ENCODE measurements at places on chromosomes 4 and X.

- no peak for DNase-seq
Measured at GRCh38 chrX:3522101-3522650, 175.7 kb upstream of the MXRA5 start.

DNA sequence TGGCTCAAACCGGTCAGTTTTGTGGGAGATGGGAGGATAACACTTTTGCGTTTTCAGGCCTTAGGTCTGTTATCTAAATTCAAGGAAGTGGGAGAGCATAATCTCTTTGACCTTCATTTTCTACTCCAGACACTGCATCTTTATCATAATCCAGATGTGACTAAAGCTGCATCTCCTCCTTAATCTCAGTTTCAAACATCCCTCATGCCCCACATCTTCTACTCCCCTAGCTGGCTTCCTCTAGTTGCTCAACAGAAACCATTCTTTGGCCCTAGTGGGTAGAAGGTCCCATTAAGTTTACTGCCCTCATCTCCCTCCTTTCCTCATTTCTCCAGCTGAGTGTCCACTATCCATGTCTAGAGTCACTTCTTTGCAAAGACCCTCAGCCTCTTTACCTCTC is 18.8 kb upstream of the RASL11B start:
- no peak for DNase-seq

DNA sequence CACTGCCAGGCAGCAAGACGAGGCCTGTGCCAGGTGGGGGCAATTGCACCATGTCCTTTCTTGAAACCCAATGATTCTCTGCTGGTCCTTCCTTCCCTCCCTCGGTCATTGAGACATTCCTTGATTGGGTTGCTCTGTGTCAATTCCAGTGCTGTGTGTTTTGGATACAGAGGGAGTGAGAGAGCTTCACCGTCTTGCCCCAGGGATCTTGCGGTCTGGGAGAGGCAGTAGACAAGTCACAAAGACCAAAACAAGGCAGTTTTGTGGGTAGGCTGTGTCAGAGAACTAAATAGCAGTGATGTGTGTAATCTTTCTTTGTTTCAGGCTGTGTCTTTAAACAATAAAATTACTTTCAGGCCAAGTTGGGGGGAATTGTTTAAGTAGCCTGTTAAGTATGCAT is 38.8 kb upstream of the TADA2B start:
- DNase-seq = no peak

DNA sequence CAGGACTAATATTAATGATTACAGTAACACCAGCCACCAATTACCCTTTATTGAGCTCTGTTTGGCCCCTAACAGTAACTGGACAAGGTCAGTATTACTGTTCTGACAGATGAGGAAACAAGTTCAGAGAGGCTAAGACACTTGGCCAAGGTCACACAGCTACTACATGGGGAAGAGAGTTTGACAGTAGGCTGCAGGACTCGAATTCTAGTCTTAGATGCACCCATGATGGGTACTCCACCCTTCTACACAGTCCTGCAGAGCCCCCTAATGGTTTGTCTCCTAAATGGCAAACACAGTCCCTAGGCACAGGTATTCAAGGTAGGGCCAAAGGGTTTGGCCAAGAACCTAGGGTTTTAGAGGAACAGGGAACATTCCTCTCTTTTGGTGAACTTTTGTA is 93.9 kb downstream of the NSUN7 start:
- DNase-seq = peak; percentile 8

- no peak for DNase-seq
Measured at GRCh38 chr4:88610771-88611170, 18.5 kb downstream of the HERC3 start.

- DNase-seq = no peak
Measured at GRCh38 chr4:145041378-145041777, 56.6 kb downstream of the ANAPC10 start.

GRCh38 chr4:911871-912490 is 20.1 kb downstream of the GAK start:
- no peak for DNase-seq

- DNase-seq = no peak
Measured at GRCh38 chr4:56307423-56307822, 79.9 kb downstream of the AASDH start.

DNA sequence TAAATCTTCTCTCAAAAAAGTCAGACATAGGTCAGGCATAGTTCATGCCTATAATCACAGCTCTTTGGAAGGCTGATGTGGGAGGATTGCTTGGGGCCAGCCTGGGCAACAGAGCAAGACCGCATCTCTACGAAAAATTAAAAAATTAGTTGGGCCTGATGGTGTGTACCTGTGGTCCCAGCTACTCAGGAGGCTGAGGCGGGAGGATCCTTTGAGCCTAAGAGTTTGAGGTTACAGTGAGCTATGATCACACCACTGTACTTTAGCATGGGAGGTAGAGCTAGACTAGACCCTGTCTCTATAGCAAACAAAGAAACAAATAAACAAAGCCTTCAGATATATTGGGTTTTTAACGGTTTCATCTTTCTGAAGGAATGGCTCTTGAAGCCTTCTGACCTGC is 62.2 kb downstream of the DIPK2B start:
- DNase-seq = no peak

DNA sequence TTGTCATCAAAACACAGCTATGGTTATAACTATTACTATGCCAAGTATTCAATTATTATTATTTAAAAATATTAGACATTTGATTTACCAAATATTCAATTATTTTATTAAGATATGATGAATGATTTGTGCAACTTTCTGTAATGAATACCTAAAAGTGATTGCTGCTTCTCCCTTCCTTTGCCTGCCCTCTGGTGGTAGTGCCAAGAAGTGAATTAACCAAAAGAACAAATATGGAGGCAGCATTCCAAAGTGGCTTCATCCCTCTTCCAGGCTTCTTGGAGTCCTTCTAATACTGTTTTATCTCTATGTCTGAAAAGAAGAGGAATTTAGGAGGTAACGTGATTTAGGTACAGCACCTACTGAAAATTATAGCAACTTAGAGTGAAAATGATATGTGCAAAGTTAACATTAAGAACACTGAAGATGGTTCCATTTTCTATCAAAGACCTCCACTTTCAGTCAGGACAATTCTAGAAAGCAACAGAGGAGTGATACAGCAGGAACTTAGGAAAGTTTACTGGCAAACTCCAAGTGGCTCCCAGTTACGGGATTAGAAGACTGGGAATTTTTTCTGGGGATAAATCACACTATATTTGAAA is 43.0 kb downstream of the ENPEP start:
- DNase-seq = peak; percentile 37

- DNase-seq = no peak
Measured at GRCh38 chr4:743463-744211, 38.0 kb downstream of the PCGF3 start.

GRCh38 chrX:150577174-150577573 is 8.8 kb downstream of the MTM1 start:
- DNase-seq = no peak

- DNase-seq = no peak
Measured at GRCh38 chr4:118950224-118950623, 61.6 kb downstream of the SYNPO2 start.

- DNase-seq = no peak
Measured at GRCh38 chr4:47669946-47670345, 167.9 kb downstream of the CORIN start.

DNA sequence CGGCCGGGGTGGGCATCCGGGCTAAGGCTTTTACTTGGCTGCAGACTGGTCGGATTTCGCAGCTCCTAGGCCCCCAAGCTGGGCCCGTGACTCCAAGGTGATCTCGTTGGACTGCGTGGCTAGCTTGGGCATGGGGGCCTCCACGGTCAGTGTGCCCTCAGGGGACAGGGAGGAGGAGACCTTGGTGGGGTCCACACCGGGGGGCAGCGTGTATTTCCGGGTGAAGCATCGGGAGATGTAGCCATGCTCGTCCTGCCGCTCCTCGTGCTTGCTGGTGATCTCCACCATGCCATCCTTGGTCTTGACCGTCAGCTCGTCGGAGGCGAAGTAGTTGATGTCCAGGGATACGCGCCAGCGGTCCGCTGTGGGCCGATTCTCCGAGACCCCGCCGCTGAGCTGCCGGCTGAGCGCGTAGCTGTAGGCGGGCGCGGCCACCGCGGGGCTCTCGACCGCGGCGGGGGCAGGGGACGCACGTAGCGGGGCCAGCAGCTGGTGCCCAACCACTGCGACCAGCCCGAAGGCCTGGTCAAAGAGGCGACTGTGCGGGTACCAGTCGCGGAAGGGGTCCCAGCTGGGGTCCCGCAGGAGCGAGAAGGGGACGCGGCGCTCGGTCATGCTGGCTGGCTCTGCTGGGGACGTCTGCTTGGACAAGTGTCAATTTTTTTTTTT is 881 bp upstream of the CACNA1F start:
- DNase-seq = no peak

DNA sequence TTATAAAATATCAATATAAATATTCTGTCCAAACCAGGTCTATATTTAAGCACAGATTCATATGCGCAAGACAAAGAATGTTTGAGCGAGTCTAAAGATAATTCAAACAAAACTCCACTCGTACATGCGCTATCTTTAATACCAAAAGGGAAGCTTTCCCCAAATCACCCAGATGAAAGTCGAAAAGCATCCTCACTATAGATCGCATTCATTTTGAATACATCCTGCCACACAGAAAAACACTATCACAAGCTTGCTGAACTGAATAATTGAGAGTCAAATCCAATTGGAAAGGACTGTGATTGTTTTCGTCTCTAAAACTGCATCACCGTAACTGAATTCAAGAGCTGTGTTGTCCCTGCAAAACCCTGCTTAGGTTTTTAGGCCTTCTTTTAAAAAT is 685 bp downstream of the TASL start:
- no peak for DNase-seq

DNA sequence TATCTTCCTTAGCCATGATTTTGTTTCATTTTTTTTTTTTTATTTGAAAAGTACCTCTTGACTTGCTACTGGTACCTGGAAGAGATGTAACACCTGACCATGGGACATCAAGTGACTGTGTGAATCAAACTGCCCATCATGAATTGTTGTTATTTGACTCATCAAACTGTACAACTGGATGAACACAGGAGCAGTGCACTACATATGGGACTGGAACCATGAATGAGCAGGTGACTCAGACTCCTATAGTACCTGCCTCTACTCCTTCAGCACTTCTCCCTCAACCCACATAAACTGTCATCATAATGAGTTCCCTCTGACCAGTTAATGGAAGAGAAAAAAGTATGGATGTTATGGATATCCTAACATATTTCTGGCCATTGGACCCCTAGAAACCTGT is 15.9 kb upstream of the UBE2D3 start:
- no peak for DNase-seq

- no peak for DNase-seq
Measured at GRCh38 chr4:98204236-98204553, 57.0 kb upstream of the RAP1GDS1 start.

- DNase-seq = no peak
Measured at GRCh38 chr4:153645183-153645582, 38.9 kb upstream of the TLR2 start.

GRCh38 chr4:120526033-120526432 is 396.5 kb downstream of the PRDM5 start:
- DNase-seq = no peak

DNA sequence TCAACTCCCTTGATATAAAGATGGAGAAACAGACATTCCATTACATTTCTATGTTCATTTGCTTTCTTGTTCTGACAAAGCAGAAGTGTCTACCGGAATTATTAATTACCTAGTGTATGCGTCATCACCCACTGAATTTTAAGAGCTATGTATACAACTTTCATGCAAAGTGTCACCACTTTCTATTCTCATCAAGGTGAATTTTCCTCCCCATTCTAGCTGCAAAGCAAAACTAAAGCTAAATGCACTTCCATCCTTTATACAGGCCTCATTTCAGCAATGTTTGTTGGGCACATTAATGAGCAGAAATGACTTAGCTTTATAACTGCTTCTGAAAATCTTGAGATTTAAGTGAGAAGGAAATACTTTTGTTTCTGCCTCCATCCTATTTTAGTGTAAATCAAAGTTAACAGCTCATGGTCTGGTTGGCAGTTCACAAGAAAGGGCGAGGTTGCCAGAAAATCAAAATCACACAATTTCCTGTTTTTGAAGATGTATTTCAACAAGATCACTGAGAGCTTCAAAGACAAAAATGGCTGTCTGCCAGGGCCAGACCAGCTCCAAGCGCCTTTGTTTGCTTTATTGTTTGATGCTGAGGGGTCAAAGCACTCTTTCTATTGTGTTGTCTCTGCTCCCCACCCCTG is 7.2 kb upstream of the FAM9C start:
- peak; percentile 72 for DNase-seq
